ENCODE measurements at places on chromosomes 7 and 10.

DNA sequence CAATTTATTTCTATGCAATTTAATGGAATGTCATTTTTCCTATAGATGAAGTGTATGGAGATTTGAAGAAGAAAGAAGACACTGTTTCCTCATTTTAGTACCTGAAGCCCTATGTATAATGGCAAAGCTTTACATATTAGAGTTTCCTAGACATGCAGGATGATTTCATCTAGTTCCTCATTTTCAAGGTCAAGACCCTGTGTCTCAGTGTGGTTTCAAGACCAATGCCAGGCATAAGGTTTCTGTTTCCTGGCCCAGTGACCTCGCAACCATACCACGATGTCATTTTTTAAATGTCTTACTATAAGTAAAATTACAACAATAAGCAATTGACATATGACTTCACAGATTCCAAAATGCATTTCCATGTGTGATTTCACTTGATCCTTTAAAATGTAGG lies 336.5 kb upstream of the PRKCQ start:
- DNase-seq = no peak

- DNase-seq = no peak
Measured at GRCh38 chr7:98358706-98359105, 42.2 kb downstream of the BAIAP2L1 start.

GRCh38 chr10:44004913-44005787 lies 356.5 kb upstream of the ZNF32 start:
- no peak for DNase-seq

- DNase-seq = no peak
Measured at GRCh38 chr10:120503689-120504088, 46.7 kb downstream of the PLPP4 start.

GRCh38 chr7:32588657-32589056 lies 93.4 kb downstream of the AVL9 start:
- no peak for DNase-seq

DNA sequence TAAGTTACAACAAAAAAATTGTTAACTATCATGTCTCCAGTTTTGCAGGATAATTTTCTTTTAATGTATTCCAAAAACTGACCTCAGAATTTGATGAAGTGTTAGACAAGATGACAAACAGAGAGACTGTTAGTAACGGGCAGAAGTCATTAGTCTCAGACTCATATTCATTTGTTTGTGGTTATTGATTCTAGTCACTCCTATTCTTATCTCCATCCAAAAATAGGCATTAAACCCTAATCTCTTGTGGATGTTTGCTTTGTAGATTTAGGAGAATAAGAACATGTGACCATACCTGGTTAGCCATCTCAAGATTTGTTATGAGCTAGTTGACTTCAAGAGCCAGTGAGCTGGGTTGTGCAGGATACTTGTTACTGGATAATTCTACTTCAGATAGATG lies 261.1 kb downstream of the AUTS2 start:
- no peak for DNase-seq

DNA sequence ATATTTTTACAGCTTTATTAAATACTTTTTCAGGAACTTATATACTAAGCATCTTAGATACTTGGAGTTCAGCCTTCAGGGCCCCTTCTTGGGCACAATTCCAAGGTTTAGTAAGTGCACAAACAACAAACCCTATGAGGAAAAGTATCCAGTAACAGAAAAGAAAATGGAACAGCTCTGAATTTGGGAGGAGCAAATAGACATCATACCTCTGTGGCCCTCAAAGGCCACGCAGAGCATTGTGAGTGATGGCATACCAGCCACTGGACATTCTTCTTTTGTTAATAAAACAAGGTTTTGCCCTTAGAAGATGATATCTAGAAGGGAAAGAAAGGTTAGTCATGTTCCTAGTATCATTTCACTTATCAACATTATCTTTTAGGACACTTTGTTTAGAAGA lies 46.0 kb downstream of the ST7 start:
- no peak for DNase-seq

DNA sequence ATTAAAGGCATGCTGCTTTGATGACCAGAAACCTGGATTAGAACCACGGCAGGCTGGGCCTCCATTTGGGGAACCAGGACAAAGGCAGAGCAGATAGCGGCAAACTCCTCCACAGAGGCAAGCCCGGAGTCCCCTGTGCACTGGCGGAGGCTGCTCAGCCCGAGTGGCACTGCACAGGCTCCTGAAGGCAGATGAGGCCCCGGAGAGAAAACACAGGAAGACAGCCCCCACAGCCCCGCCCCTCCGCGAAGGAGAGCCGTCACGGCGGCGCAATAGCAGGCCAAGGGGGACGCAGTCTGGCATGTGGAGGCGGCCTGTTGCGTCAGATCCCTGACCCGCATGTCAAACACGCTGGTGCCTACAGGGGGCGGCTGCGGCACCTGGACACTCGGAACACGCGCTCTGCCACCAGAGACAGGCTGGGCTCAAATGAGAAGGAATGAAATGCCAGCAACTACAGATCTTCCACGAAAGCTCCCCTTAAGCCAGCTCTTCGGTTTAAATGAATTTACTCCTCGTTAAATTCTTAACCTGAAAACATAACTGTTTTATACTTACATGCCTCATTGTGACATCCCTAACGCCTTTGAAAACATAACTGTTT lies 128.5 kb downstream of the MAD1L1 start:
- DNase-seq = peak; percentile 55

DNA sequence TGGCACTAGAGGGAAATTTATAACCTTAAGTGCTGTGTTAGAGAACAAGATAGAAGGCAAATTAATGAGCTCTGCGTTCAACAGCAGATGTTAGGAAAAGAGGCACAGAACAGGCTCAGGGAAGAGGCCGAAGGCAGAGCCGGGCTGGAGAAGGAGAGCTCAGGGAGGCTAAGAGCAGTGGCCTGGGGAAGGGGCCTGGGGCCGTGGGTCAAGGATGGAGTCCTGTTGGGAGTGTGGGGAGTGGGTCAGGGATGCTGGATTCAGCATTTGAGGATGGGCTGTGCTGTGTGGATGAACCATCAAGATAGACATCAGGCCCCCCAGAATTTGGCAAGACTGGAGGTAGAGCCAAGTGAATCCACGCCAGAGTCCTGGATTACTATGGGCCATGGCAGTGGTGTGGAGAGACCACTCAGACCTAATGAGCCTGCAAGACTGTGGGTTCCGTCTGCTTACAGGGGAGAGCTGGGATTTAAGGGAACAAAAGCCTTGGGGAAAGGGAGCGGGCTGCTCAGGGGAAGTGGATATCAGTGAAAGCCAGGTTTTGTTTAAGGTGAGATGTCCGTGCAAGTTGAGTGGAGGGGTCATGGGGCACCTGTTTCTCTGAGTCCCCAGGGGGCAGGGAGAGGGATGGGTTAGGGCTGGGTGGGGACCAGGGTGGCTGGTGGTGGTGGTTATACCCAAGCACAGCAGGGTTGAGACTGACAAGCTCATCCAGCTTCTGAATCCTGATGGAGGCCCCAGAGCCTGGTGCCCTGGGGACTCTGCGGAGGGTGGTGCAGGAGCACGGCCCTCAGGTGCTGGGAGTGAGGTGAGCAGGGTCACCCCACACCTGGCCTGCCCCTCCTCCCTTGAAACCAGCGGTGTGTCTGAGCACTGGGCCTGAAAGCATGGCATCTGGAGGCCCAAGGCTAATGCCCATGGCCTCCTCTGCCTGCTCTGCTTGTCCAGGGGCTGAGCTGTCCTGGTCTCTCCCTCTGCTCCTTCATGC lies 101.7 kb downstream of the BMS1 start:
- DNase-seq = no peak

- no peak for DNase-seq
Measured at GRCh38 chr10:101760510-101760909, 15.4 kb downstream of the FGF8 start.

- DNase-seq = no peak
Measured at GRCh38 chr7:42763137-42763551, 148.7 kb downstream of the C7orf25 start.

DNA sequence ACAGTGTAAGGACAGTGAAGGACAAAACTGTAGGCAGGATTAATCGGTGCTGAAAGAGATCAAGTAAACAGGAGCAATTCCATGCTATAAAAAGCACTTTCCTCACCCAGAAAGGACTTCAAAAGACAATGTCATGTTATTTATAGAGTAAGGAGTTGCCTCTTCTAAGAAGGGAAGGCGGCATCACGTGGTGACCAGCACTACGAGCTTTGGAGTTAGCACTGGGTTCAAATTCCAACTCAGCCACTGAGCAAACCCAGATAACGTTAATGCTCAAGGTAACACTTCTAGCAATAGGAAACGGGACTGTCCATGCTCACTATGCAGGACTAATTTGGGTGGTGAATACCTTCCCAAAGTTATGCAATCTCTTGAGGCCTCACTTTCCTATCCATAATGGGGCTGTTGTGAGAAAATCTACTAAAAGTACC lies 715 bp upstream of the PANK1 start:
- DNase-seq = no peak

GRCh38 chr10:108425283-108425964 lies 1260.9 kb upstream of the SORCS1 start:
- no peak for DNase-seq

GRCh38 chr7:55237156-55237893 lies 127.8 kb upstream of the LANCL2 start:
- DNase-seq = no peak

DNA sequence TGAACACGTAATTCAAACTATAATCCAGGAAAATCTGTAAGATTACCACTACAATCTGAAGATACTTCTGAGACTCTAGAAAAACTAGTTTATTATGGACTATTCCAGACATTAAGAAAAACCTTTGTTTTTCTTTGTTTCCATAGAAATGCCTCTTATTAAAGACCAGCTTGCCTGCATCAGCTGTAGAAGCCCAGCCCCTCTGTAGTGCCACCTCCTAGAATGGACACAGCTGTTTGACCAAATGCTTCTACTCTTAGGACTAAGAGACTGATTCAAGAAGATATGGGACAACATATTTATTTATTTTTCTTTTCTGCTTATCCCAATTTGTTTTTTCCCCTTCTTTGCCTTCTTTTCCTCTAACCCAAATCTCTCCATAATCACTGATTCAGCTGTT lies 93.8 kb downstream of the CXCL12 start:
- no peak for DNase-seq

DNA sequence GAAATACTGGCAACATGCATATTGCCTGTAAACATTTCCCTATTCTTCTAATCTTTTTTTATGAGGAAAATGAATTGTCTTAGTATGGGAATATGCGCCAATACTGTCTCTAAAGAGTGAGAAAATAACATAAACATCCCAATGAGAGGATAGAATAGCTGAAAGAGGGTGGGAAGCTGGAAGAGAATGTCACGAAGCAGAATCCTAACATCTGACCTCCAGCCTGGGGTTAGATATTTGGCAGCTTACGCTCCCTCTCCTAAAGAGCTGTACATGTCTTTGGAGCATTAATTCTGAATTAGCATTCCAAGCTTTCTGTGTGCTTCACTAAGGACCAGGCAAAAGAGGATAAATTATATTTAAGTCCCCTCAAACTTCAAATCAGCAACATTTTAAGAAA lies 31.6 kb upstream of the SLC16A12 start:
- DNase-seq = no peak

DNA sequence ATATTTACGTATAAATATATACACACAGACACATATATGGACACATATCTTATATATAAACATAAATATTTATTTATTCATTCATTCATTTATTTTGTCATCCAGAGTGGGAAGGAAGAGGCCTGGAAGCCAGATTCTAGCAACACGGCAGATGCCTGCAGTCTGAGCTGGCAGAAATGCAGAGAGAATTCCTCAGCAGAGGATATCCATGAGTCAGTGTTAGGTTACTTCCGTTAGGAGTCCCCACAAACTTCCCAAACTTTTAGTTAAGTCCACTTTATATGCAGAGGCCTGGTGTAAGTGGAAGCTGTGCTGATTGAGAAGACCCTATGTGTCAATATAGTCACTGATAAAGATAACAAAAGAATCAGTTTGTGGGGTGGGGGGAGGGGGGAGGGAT lies 89.6 kb downstream of the PPP1R17 start:
- no peak for DNase-seq

- no peak for DNase-seq
Measured at GRCh38 chr10:125979976-125980375, 83.6 kb downstream of the FANK1 start.

- DNase-seq = no peak
Measured at GRCh38 chr7:17056491-17057142, 174.8 kb upstream of the AGR3 start.
